ENCODE measurements at places on chromosomes 11 and 22.

DNA sequence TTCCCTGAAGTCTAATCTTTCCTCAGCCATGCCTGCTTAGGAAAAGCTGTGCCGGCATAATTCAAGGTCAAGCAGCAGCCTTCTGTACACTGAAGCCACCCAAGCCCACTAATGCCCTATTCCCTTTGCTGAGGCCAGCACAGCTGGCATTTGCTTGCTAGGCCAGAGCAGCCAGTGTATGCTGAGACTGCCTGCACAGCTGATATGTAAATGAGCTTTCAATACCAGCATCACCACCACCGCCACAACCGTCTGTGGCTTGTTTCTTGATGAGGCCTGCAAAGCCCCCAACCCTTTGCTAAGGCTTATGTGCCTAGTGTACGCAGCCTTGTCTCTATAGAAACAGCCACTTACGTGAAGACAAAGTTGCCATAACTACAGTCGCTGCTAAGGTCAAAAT, 56.3 kb upstream of the TNRC6B start:
- no peak for DNase-seq

GRCh38 chr11:46745328-46745727, 26.3 kb downstream of the F2 start:
- DNase-seq, result no peak

- DNase-seq, result no peak
These were observed 1397.3 kb upstream of the TENM4 start for GRCh38 chr11:80838153-80838552.

- no peak for DNase-seq
These were observed 5.1 kb upstream of the APLP2 start for GRCh38 chr11:130064596-130064995.

- no peak for DNase-seq
These were observed 61.1 kb downstream of the ARHGAP42 start for GRCh38 chr11:100748153-100748552.

DNA sequence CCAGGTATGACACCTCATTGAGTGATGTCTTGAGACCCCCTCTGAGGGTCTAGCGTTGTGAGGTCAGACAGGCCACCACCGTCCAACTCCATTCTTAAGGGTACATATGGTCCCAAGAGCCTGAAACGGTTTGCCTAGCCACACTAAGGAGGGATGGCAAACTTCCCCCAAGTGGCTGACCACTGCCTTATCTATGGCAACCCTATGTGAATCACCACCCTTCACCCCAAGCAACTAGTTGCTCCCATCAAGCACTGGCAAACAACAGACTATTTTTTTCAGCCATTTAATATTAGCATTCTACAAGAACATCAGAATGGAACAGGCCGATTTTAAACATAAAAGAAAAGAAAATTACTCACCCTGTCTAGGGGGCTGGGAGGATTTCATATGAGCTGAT, 22.8 kb downstream of the THOC5 start:
- DNase-seq, result no peak

- peak; percentile 10 for DNase-seq
These were observed 74.5 kb upstream of the LMO1 start for GRCh38 chr11:8338138-8338537.

DNA sequence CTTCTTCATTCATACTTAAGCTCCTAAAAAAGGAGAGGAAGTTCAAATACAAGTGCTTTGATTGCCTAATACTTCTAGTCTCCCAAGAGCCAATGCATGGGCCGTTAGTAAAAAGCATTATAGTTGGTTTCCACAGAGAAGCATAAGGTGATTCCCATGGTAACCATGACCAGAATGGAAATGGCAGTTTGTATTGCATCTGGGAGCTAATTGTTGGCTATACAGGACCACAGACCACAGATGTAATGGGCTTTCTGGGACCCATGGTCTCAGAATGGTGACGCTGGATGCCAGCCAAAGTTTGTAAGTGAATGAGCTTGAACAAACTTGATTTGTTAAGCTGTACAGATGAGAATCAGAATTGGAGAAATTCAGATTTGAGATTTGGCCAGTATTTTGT, 333.9 kb upstream of the C11orf87 start:
- DNase-seq, result no peak

DNA sequence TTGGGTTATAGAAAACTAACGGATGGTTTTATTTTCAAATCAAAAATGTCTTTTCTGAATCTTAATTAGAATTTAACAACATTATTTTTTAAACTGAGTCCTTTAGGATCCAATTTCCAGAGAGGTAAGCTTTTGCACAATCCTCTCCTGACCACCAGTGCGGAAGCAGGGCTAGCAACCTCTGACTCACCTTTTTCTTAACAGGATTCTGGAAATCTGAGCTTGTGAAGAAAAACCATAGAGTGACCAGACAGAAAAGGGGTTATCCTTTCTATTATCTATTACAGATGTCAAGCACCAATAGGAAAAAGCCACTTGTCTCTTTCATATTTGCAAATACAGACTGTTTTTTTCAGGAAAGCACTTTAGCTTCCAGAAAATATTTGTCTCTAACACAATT, 25.3 kb downstream of the ALG9 start:
- no peak for DNase-seq

DNA sequence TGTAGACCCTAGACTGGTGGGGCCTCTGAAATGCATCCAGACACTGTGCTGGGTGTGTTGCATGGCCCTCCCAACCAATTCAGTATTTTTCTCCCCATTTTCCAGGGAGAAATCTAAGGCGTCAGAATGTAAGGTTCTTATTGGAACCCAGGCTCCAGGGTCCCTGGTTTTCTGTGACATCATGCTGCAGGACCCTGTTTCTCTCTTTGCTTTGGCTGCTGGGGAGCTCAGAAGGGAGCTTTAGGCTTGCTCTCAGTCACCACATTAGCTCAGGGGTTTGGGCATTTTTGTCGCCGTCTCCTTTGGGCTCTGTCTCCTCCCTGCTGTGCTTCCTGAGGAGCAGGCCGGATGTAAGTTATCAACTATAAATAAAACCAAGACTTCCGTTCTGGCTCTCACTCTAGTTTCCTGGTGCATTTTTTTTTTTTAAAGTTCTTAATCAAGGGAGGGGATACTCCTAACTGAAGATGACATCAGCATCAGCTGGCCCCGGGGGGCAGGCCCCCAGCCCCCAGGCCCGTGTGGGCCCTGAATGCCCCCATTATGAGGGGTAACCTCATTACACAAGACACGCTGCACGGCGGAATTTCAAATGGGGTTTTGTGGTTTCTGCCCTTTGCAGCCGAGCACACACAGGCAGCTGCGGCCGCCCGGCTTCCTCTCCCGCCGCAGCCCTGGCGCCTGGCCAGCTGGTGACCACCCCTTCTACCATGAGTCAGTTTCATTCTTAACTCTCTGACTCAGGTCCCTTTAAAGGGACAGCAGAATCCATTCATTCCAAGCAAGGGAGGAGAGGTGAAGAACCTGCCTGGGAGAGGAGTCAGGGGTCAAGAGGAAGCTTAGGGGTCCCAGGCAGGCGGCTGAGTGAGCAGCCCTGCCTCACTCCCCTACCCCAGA, 3.2 kb downstream of the MYEOV start:
- DNase-seq, result peak; percentile 37

- no peak for DNase-seq
These were observed 73.7 kb upstream of the CTSC start for GRCh38 chr11:88411265-88411664.

DNA sequence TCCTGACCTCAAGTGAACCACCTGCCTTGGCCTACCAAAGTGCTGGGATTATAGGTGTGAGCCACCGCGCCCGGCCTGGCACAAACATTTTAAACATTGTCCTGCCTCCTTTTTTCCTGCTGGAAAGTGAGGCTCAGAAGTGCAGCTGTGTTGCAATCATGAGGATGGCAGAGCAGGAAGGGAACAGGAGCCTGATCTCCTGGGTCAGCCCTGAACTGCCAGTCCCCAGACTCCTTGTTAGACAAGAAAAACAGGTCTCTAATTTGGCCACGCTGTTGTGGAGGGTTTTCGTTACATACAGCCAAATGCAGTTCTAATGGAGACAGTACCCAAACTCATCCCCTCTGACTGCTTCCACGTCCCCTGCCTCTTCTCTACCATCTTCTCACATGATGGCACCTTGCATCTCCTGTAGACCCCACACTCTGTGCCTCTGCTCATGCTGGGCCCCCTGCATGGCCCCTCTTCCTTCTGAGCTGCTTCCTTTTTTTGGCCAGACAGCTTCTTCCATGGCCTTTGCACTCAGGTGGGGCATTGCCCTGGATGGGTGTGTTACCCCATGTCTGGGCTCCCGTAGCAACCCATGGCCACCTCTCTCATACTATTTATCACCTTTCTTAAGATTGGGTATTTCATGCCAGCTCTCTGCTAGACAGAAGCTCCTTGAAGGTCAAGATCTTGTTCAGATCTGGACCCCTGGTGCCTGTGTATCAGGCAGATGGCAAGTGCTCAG, 227.1 kb downstream of the CEP164 start:
- DNase-seq, result no peak

DNA sequence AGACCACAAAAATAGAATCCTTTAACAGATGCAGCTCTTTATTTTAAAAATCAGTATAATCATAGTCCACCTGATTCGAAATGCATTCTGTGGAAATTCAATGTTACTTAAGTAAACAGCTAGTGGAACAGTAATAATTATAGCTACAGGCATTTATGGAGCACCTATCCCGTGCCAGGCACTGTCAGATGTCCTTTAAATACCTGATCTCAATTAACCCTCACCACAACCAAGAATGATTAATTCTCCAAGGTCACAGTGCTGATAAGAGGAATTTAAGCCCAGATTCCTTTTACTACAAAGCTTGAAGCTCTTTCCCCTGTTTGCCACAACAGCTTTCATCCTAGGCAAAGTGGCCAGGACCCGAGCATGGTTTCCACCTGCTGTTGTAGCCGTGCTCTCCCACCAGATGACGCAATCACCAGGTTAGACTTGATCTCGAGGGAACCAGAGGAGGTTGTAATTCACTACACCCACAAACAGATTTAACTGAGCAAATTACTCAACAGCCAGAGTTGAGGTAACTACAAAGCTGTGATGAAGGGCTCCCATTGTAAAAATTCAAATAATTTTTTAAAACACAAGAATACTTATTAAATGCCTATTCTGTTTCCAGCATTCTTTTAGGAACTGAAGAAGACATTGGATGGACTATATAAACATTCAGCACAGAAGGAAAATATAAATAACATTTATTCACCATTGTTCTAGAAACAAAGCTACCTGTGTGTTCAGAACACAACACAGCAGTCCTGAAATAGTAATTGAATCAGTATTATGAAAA, 10.3 kb downstream of the PRDM10 start:
- peak; percentile 63 for DNase-seq

GRCh38 chr11:16271258-16271657, 85.1 kb downstream of the SOX6 start:
- no peak for DNase-seq

DNA sequence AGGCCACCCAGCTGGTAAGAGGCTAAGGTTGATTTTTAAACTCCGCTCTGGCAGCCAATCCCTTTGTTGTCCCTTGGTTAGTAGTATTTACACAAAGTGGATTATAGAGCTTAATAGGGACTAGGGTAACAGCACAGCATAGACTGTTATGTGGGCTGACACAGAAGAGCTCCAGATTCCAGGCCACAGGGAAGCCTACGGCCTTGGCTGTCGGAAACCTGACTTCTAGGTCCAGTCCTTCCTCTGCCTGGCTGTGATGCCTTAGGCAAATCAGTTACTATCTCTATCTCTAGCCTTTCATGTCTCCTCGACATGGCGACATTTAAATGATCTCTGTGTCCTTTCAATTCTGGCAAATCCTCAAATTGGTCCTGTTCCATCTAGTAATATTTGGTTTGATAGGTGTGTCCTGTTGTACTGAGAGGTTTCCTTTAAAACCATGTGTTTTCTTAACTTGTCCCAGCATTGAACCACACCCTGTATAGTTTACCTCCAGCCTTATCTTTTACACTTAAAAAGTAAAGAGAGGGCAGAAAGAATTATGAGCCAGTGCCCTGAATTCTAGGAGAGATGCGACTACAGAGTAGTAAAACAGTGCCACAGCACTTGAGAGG, 4.2 kb downstream of the MMP1 start:
- no peak for DNase-seq

GRCh38 chr22:25551396-25551795, 13.1 kb upstream of the GRK3 start:
- no peak for DNase-seq

- DNase-seq, result peak; percentile 11
These were observed 44.8 kb downstream of the ENDOD1 start for GRCh38 chr11:95134491-95134890.

DNA sequence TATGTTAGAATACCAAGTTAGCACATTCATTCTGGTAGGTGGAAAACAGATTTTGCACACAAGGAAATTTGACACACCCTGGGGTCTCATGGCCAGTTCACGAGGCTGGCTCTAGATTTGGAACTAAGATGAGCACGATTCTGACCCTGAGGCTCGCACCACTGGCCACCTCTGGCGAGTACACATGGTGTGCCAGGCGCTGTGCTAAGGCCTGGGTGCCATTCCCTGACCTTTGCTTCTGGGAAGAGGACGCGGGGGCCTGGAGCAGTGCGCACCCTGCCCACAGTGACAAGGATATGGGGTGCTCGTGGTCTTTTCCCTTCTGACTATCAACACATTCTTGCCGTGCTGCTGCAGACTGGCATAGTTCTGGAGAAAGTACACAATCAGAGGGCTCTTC, 29.5 kb upstream of the DMC1 start:
- DNase-seq, result no peak

GRCh38 chr11:34333787-34334186, 24.0 kb downstream of the ABTB2 start:
- no peak for DNase-seq

GRCh38 chr22:45612940-45613339, 58.7 kb upstream of the ATXN10 start:
- no peak for DNase-seq

DNA sequence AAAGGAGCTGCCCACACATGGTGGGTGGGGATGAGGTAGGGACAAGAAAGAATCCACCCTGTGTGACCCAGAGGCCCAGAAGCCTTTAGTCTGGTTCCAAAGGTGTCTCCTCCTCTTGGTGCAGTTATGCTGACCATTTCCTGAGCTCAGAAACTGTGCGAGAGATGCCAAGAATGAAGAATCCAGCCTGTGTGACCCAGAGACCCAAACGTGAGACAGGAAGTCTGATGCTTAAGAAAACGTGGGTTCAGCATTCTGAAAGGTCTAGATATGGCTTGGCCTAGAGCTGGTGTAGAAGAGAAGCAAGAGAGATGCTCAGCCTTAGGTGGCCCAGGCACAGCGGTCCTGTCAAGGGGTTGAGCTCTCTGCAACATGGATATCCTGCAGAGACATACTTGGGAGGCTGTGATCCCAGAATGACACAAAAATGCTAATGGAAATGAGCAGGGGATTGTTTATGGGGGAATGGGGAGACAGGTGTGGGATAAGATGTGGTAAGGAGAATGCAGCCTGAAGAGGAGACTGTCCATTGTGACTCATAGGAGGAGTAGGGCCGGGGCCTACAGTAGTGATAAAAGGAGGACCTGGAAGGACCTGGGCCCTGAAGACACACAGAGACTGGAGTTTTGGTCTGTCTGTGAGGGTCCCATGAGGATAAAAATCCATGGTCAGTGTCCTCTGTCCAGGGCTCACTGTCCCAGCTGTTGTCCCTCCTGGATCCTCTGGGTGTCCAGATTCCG, 79.0 kb downstream of the ZNF280B start:
- no peak for DNase-seq

DNA sequence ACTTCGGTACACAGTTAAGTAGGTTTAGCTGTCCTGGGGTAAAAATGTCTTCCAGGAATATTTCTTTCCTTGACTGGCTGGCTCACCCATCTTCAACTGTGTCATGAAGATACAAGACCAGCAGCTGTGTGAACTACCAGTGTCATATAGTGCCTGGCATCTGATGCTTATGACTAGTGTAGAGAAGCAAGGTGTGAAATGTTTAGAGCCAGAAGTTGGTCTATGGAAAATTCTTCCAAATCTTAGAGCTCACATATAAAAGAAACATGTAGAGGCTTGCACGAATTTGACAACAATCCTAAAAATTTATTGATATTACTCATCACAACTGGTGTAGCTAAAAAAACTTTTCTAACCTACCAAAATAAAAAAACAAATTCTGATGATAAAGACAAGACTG, 54.4 kb downstream of the ARL14EP start:
- DNase-seq, result no peak

Data from NCI-H1417 (cell line).